ENCODE measurements at places on chromosomes 1 and 21. TPM values are rescaled to one million over a fixed set of nuclear protein-coding genes. Genes with fewer than 3 reads are reported as not detected.
A peak's percentile ranks its signal among the peaks of the same experiment; 100 is the strongest.

DNA sequence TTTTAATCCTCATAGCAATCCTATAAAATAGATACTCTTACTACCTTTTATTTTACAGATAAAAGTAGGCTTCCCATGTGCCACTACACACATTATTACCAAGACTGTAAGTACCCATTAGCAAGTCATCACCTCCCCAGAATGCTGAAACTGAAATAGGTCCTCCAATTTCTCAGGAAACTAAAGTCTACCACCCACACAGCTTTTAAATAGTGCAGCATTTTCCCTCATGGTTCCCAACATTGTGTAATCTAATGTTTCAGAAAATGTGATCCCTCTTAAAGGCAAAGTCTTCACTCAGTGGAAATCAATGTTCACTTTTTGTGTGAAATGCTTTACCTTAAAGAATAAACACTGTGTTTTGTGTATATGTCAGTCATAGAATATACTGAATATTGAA, 356.5 kb downstream of the GPATCH2 start:
- DNase-seq = no peak
- no peaks in the 10 kb centered on the region for H3K27me3 ChIP-seq
- peak overlapping the region; percentile 97 for H3K27ac ChIP-seq
- no peaks in the 10 kb centered on the region for H3K36me3 ChIP-seq
- H3K4me3 ChIP-seq = no peak overlapping the region

DNA sequence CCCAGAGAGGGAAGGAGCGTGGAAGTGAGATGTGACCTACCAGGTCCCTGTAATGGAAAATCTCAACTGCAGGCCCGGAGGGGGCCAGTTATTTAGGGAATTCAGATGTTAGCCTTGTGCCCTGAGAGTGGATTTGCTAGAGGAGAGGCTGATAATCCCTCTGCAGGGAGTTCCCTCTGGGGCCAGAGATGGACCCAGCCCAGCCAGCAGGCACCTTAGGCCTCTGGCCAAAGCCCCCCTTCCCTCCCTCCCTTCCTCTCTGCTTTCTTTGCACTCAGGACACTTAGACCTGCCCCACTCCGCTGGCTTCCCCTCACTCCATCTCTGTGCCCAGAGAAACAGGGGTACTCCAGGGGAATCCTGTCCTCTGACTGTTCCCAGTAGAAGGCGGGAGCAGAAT, 1.5 kb upstream of the ATP1A2 start:
- peaks cover 5% of the 10 kb centered on the region for H3K4me1 ChIP-seq
- H3K4me3 ChIP-seq = no peak overlapping the region
- H3K27ac ChIP-seq = no peak overlapping the region
- peaks cover 11% of the 10 kb centered on the region for H3K27me3 ChIP-seq
- no peak for DNase-seq
- H3K36me3 ChIP-seq = no peaks in the 10 kb centered on the region

DNA sequence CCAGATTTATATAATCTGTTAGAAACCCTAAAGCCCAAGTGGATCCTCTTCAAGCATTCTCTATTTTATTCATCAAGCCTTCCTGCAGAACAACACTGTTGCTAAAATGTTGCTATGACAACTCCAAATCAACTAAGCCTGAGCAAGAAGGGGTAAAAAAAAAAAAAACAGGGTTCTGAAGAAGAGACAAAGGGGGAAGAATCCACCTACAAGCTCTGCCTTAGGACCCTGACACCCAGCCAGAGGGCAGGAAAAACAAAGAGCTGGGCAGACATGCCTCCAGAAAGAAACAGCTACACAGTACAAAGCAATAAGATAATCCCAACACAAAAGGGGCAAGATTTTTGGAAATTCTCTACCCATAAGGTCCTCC, 1.3 kb downstream of the USF1 start:
- DNase-seq = no peak
- H3K36me3 ChIP-seq = peaks cover 19% of the 10 kb centered on the region
- peak overlapping the region; percentile 93 for H3K27ac ChIP-seq
- H3K27me3 ChIP-seq = no peaks in the 10 kb centered on the region

- peak; percentile 58 for DNase-seq
- H3K4me3 ChIP-seq = no peak overlapping the region
- no peaks in the 10 kb centered on the region for H3K36me3 ChIP-seq
- no peak overlapping the region for H3K27ac ChIP-seq
- H3K4me1 ChIP-seq = no peaks in the 10 kb centered on the region
Observed at GRCh38 chr1:217333939-217334338, 297.0 kb downstream of the GPATCH2 start.

DNA sequence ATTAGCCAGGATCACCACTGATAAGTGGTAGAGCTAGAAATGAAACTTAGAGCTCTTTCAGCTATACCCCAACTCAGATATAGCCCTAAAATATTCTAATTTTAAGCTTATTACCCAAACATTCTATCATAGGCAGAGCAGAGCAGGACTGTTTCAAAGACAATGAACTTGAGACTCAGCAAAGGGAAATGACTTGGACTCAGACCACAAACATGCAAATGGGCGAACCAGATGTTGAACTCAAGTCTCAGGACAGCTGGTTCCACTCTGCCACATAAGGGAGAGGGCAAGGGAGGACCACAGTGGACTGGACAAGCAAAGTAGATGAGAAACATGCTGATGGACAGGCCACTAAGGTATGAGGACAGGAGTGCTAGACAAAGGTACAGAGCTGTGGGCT, 315.3 kb downstream of the OMA1 start:
- H3K27me3 ChIP-seq = no peaks in the 10 kb centered on the region
- H3K4me3 ChIP-seq = no peak overlapping the region
- no peak for DNase-seq
- H3K27ac ChIP-seq = no peak overlapping the region

- H3K27me3 ChIP-seq = no peaks in the 10 kb centered on the region
- no peak for DNase-seq
- no peaks in the 10 kb centered on the region for H3K36me3 ChIP-seq
- no peak overlapping the region for H3K27ac ChIP-seq
- peaks cover 4% of the 10 kb centered on the region for H3K4me1 ChIP-seq
Observed at GRCh38 chr1:24683713-24684162, 40.6 kb downstream of the SRRM1 start.

DNA sequence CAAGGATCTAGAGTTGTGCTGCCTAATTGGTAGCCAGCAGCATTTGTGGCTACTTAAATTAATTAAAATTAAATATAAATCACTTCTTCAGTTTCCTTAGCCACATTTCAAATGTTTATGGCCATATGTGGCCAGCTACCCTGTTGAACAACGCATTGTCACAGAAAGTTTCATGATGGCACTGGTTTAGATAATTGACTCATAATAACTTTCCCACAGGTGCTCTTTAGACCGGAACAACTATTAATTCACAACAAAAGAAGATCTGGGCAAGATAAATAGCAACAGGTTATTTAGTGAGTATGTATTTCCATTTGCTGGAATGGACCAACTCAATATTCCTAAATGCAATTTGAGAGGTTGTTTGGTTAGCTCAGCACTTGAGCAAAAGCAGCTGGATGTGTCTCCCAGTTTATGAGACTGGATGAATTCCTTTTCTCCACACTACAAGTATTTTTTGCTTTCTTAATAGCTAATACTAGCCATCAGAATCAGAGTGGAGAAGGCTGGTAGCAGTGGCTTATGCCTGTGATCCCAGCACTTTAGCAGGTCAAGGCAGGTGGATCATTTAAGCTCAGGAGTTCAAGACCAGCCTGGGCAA, 3.7 kb upstream of the AMIGO1 start:
- no peak overlapping the region for H3K4me3 ChIP-seq
- no peak overlapping the region for H3K27ac ChIP-seq
- no peaks in the 10 kb centered on the region for H3K36me3 ChIP-seq
- DNase-seq = no peak

DNA sequence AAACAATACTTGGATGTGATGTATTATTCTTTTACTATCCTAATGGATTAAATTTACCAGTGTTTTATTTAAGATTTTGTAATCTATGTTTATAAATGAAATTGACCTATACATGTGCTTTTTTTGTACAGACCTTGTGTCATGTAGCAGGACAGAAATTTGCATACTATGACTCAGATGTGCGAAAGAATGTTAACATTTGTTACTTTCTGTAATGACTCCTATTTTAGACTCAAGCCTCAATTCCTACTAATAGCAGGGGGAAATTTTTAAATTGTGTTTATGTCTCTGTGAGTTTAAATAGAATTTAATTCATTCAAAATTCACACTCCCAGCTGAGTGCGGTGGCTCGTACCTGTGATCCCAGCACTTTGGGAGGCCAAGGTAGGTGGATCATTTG, 21.8 kb upstream of the RIMKLA start:
- no peak overlapping the region for H3K4me3 ChIP-seq
- no peak for DNase-seq
- no peaks in the 10 kb centered on the region for H3K4me1 ChIP-seq
- H3K27me3 ChIP-seq = no peaks in the 10 kb centered on the region
- H3K27ac ChIP-seq = no peak overlapping the region

The KIF14 gene
- polyA plus RNA-seq = 1.2 TPM

The HES3 gene
- not detected for polyA plus RNA-seq

The GABRD gene
- polyA plus RNA-seq = 0.10 TPM

The SH2D5 gene
- polyA plus RNA-seq = 6.5 TPM

The FAM131C gene
- 0.97 TPM for polyA plus RNA-seq

The UBL4B gene
- polyA plus RNA-seq = not detected
